ENCODE measurements at places on chromosomes 7 and 10. TPM values are rescaled to one million over a fixed set of nuclear protein-coding genes. Genes with fewer than 3 reads are reported as not detected.

- H3K4me1 ChIP-seq = peaks cover 11% of the 10 kb centered on the region
- H3K27ac ChIP-seq = no peak overlapping the region
- no peaks in the 10 kb centered on the region for H3K36me3 ChIP-seq
- H3K27me3 ChIP-seq = peaks cover 27% of the 10 kb centered on the region
- H3K4me3 ChIP-seq = no peak overlapping the region
Measured at GRCh38 chr7:134632052-134632451, 14.6 kb upstream of the BPGM start.

- H3K27me3 ChIP-seq = no peaks in the 10 kb centered on the region
- no peak overlapping the region for H3K4me3 ChIP-seq
- no peaks in the 10 kb centered on the region for H3K4me1 ChIP-seq
- H3K27ac ChIP-seq = no peak overlapping the region
Measured at GRCh38 chr10:19499291-19499770, 316.9 kb upstream of the PLXDC2 start.

DNA sequence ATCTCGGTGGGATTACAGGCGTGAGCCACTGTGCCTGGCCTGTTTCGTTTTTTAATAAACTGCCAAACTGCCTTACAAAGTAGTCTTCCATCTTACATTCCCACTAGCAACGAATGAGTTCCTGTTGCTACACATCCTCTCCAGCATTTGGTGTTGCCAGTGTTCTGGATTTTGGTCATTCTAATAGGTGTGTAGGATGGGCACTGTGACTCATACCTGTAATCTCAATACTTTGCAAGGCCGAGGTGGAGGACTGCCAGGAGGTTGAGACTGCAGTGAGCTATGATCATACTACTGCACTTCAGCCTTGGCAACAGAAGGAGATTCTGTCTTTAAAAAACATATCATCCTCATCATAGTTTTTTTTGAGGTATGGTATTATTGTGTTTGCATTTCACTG lies 21.4 kb upstream of the RSBN1L start:
- no peaks in the 10 kb centered on the region for H3K4me1 ChIP-seq
- no peaks in the 10 kb centered on the region for H3K36me3 ChIP-seq
- H3K27ac ChIP-seq = no peak overlapping the region
- H3K27me3 ChIP-seq = no peaks in the 10 kb centered on the region
- no peak overlapping the region for H3K4me3 ChIP-seq

DNA sequence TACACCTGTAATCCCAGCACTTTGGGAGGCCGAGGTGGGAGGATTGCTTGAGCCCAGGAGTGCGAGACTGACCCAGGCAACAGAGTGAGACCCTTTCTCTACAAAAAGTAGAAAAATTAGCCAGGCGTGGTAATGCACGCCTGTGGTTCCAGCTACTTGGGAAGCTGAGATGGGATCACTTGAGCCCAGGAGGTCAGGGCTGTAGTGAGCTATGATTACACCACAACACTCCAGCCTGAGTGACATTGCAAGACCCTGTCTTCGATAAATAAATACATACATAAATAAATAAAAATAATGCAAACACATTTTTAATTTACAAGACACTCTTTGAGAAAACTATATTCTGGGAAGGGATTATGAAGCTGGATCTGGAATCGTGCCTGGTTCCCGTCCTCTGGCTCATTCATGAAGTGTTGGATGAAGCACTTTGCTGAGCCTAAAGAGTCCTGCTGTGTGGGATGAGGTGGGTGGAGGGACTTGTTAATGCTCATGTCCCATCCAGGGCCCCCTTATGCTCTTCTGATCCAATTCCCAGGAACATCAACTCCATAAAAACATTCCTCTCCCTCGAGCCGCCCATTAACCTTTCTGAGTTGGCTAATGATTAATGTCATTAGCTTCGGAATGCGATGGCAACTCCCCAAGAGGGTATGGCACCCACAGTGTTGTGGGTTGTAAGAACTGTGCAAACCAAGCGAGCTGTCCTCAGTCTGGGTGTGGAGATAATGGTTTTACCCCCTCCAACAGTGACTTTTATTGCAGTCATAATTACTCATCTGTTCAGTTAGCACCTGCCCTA lies 236.3 kb downstream of the BAMBI start:
- H3K4me1 ChIP-seq = no peaks in the 10 kb centered on the region
- no peak overlapping the region for H3K27ac ChIP-seq
- no peak for DNase-seq
- H3K4me3 ChIP-seq = no peak overlapping the region
- no peaks in the 10 kb centered on the region for H3K27me3 ChIP-seq

DNA sequence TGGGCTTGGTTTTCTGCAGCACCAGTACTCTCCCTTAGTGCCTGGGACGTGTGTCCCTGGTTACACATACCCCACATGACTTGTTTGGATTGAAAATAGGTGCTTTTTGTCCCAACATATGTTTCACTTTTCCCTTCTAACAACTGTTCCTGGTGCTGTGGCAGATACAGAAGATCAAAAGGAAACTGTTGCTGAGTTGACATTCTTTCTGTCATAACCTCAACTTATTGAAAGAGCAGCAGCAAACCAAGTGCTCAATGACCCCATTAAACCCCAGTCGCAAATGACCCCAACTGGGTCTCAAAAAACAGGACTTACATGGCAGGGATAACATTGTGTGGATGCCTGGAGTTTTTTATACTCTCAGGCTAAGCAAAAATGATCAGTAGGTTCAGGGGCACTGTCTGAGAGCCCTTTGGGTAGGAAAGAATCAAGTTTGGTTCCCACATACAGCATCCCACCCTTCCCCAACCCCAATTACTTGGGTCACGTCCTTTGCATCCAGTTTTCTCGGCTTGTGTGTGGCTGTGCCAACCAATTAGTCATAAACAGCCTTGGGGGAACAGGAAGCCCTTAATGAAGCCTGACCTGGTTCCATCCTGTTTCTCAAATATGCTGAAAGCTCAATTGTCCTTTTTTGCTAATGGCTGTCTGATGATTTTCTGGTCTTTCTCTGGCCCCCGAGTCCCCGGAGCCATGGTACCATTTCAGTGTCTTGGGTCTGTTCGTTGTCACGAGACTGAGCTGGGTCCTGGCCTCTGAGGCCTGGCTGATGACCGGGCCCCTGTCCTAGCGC lies 4.9 kb downstream of the HKDC1 start:
- H3K36me3 ChIP-seq = no peaks in the 10 kb centered on the region
- H3K27ac ChIP-seq = peak overlapping the region; percentile 85
- peaks cover 78% of the 10 kb centered on the region for H3K4me1 ChIP-seq
- no peaks in the 10 kb centered on the region for H3K27me3 ChIP-seq

- no peak for DNase-seq
- no peak overlapping the region for H3K4me3 ChIP-seq
- no peak overlapping the region for H3K27ac ChIP-seq
- peaks cover 3% of the 10 kb centered on the region for H3K27me3 ChIP-seq
Measured at GRCh38 chr7:141906285-141906684, 9.9 kb upstream of the OR9A4 start.

GRCh38 chr10:125548878-125549277 lies 134.1 kb downstream of the TEX36 start:
- no peaks in the 10 kb centered on the region for H3K27me3 ChIP-seq
- no peak overlapping the region for H3K27ac ChIP-seq
- no peaks in the 10 kb centered on the region for H3K4me1 ChIP-seq
- no peak overlapping the region for H3K4me3 ChIP-seq
- DNase-seq = no peak
- no peaks in the 10 kb centered on the region for H3K36me3 ChIP-seq

GRCh38 chr7:20236790-20237189 lies 19.6 kb upstream of the MACC1 start:
- no peaks in the 10 kb centered on the region for H3K27me3 ChIP-seq
- H3K4me3 ChIP-seq = no peak overlapping the region
- peaks cover 7% of the 10 kb centered on the region for H3K4me1 ChIP-seq
- DNase-seq = no peak

- H3K4me1 ChIP-seq = peaks cover 12% of the 10 kb centered on the region
- no peak overlapping the region for H3K27ac ChIP-seq
- H3K36me3 ChIP-seq = no peaks in the 10 kb centered on the region
- H3K27me3 ChIP-seq = peaks cover 7% of the 10 kb centered on the region
Measured at GRCh38 chr10:88107296-88108097, 244.1 kb downstream of the PTEN start.

DNA sequence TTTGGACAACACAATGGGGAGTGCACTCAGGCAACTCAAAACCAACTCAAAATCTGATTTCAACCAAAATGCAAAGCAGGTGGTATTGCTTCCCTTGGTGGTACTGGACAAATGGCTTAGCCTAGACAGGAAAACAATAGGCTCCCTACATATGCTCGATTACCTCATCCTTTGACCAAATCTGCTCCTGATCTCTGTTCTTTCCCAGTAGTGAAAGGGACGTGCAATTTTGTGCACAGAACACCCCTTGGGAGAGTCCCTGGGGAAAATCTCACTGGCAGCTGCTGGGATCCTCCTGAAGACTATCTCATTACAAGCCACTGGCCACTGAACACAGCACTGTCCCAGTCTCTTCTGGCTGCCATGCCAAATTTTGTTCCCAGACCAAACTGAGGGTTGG lies 149.2 kb upstream of the VSTM2A start:
- H3K4me3 ChIP-seq = no peak overlapping the region
- H3K27me3 ChIP-seq = no peaks in the 10 kb centered on the region
- H3K36me3 ChIP-seq = no peaks in the 10 kb centered on the region
- no peak overlapping the region for H3K27ac ChIP-seq
- no peak for DNase-seq
- no peaks in the 10 kb centered on the region for H3K4me1 ChIP-seq

GRCh38 chr7:2231992-2232765 lies 566 bp downstream of the MAD1L1 start:
- H3K4me3 ChIP-seq = peak overlapping the region; percentile 89
- peaks cover 38% of the 10 kb centered on the region for H3K36me3 ChIP-seq
- H3K27ac ChIP-seq = peak overlapping the region; percentile 77
- H3K27me3 ChIP-seq = no peaks in the 10 kb centered on the region
- DNase-seq = peak; percentile 40
- peaks cover 37% of the 10 kb centered on the region for H3K4me1 ChIP-seq

GRCh38 chr10:99529591-99530107 lies 3.1 kb upstream of the NKX2-3 start:
- DNase-seq = no peak
- peaks cover 78% of the 10 kb centered on the region for H3K27me3 ChIP-seq
- H3K27ac ChIP-seq = no peak overlapping the region
- peaks cover 47% of the 10 kb centered on the region for H3K4me1 ChIP-seq
- H3K36me3 ChIP-seq = peaks cover 8% of the 10 kb centered on the region

DNA sequence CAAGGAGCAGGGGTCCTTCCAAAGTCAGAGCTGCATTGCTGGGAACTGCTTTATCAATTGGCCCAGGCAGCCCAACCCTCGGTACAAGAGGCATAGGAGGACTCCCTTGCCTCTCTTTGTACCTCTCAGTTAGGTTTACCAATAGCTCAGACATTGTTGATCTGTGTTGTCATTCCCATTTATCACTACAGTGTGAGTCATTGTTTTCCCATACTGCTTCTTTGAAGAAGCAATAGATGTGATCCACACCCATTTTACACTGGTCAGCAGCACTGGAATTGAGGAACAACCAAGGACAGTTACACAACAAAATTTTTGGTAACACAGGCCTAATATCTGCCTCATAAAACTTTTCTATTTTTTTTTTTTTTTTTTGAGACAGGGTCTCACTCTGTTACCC lies 307.2 kb downstream of the SNX13 start:
- H3K4me3 ChIP-seq = no peak overlapping the region
- H3K36me3 ChIP-seq = no peaks in the 10 kb centered on the region
- no peak overlapping the region for H3K27ac ChIP-seq
- no peaks in the 10 kb centered on the region for H3K4me1 ChIP-seq

- H3K4me3 ChIP-seq = peak overlapping the region; percentile 51
- no peaks in the 10 kb centered on the region for H3K36me3 ChIP-seq
- no peak for DNase-seq
- no peak overlapping the region for H3K27ac ChIP-seq
- H3K4me1 ChIP-seq = peaks cover 6% of the 10 kb centered on the region
Measured at GRCh38 chr7:42227936-42228591, 8.9 kb downstream of the GLI3 start.

- no peak overlapping the region for H3K4me3 ChIP-seq
- no peaks in the 10 kb centered on the region for H3K27me3 ChIP-seq
- no peak for DNase-seq
Measured at GRCh38 chr10:62170732-62171131, 97.9 kb downstream of the RTKN2 start.

DNA sequence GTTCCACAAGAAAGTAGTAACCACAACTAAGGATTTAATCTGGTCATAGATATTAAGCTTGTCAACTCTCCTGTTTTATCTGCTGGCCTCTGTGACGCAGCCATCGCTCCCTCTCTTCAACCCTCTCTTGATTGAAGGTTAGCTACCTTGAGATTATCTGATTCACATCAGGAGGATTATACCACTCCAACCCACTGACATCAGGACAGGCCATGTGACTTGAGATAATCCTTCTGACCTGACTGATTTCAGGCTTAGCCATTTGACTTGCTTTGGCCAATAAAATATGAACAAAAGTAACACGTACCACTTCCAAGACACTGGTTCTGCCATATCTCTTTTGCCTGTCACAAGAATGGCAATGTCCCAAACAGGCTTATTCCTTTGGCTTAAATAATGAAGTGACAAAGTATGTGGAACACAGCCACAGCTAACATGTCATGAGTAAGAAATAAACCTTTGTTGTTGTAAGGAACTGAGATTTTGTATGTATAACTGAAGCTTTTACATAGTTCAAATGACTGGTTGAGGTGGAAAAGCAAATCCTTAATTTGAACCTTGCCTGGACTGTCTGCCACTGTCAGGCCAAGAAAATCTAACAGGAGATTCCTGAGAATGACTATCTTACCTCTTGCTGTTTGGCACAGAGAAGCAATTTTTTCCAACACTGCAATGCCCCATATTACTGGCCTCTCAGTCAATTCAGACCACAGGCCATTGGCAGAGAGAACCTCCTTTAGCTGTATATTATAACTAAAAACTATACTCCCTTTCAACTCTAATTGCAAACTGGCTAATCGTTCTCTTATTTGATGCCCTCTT lies 13.9 kb downstream of the ZNF438 start:
- no peak overlapping the region for H3K27ac ChIP-seq
- H3K36me3 ChIP-seq = no peaks in the 10 kb centered on the region
- H3K4me3 ChIP-seq = no peak overlapping the region
- no peaks in the 10 kb centered on the region for H3K27me3 ChIP-seq
- no peak for DNase-seq
- H3K4me1 ChIP-seq = no peaks in the 10 kb centered on the region

Gene PDZD7
- total RNA-seq = 0.47 TPM

Gene GLI3
- not detected for total RNA-seq

Gene RBM20
- total RNA-seq = 0.03 TPM

Gene PROSER2
- 0.74 TPM for total RNA-seq

Gene SEMA3D
- total RNA-seq = not detected

Gene SEMA3E
- total RNA-seq = not detected

Gene LRRC17
- not detected for total RNA-seq

Gene CPXM2
- not detected for total RNA-seq

Gene SLC37A3
- total RNA-seq = 23.9 TPM

Gene LYZL2
- total RNA-seq = not detected

Gene CYP2E1
- total RNA-seq = not detected

Gene SHH
- total RNA-seq = not detected

Data from activated CD8-positive, alpha-beta T cell treated with anti-CD3 and anti-CD28 coated beads, Interleukin-2, amount 10 ng/mL, durations not matched to agents 7 days and 5 days (primary cell).